ENCODE measurements at places on chromosomes 4 and X.

- DNase-seq = no peak
Measured at GRCh38 chr4:181911420-181911819, 331.8 kb upstream of the TENM3 start.

DNA sequence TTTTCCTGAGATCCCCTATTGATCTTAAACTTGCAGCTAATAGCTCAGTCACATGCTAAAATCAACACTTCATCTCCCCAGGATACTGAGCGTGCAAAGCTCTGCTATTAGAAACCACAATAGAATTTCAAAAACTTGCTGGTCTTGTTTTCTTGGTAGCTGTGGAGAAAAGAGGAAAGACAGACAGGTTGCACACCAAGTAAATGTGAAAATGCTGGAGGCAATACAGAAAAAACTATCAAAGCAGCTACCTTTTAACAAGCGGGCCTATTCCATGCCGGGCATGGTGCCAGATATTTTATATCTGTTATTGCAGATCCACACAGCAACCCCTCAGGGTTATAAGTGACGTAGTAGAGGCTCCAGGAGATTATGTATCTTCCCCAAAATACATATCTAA is 171.9 kb downstream of the DCTD start:
- DNase-seq = no peak

DNA sequence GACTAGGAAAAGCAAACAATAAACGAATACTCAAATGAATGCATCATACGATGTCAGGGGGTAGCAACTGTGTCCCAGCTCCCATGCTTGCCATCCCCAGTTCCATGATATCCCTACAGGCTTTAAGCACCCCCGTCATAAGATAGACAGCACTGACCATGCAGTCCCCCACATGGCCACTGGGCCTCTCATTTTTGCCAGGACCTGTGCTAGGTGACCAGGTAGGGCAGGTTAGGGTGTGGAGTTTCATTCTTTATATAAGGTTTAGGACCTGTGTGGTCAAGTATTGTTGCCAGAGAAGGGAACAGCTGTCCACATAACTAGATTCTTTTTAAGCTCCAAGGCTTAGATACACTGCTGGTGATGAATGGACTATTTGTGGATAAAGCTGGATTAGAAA is 9.7 kb downstream of the PPEF2 start:
- no peak for DNase-seq

GRCh38 chrX:50115973-50116372 is 84.8 kb downstream of the AKAP4 start:
- DNase-seq = no peak

- no peak for DNase-seq
Measured at GRCh38 chrX:111492085-111492484, 19.4 kb upstream of the SERTM2 start.

DNA sequence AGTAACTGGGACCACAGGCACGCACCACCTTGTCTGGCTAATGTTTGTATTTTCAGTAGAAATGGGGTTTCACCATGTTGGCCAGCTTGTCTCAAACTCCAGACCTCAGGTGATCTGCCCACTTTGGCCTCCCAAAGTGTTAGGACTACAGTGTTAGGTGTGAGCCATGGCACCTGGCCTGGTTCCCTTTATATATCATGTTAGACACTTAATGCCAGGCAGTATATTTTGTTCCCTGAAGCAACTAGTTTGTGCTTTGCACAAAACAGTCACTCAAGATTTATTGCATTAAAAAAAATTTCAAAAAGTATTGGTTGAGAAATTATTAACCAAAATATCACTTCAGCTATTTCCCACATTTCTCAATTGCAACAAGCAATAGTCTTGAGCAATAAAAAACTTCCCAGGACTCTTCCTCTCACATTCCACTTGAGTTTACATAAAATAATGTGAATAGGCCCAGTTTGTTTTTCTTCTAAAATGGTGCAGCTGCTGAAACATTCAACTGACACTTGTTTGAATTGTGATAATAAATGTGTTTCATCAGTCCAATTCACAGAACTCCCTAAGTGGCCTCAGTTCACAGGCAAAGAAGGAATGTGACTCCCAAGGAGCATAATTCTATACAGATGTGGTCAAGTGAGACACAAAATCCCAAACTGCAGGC is 22.7 kb downstream of the CXCL1 start:
- no peak for DNase-seq

All from right renal cortex interstitium (tissue), 3 donors.